Activated CD8-positive, alpha-beta T cell treated with anti-CD3 and anti-CD28 coated beads, Interleukin-2, amount 10 ng/mL, durations not matched to agents 7 days and 5 days (primary cell): ENCODE measurements at places on chromosomes 3 and 15.

DNA sequence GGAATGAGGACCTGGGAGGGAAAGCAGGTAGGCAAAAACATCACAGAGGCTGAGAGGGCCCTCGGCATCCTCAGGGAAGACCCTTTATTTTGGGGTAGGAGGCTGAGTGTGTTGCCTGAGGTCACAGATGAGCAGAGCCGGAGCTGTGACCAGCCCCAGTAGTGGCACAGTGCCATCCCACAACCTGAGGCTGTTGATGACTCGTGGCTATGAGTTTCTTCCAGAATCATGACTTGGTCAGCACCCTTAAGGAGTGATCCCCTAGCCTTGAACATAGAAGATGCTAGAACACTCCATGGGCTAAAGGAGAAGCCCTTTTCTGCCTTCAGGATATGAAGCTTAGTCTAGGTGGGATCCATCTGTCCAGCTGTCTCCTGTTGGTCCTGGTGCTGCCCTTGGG, 19.5 kb upstream of the CXCR6 start:
- no peak for DNase-seq

- no peak for DNase-seq
Observed at GRCh38 chr3:43998836-43999727, 242.6 kb upstream of the TOPAZ1 start.

DNA sequence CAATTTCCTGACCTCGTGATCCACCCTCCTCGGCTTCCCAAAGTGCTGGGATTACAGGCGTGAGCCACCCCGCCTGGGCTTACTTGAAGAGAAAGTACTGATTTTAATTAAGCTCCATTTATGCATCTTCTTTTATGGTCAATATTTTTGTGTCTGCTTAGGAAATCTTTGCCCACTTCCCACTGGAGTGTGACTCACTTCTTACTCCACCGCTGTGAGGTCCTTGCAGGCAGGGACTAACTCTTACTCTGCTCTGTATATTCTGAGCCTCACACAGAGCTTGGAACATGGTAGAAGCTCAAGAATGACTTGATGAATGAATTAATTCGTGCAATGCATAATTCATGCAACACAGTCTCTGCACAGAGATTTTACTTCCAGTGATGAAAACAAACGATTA, 2.9 kb upstream of the TM4SF19 start:
- no peak for DNase-seq

GRCh38 chr3:150319900-150320299, 88.2 kb upstream of the TSC22D2 start:
- no peak for DNase-seq

DNA sequence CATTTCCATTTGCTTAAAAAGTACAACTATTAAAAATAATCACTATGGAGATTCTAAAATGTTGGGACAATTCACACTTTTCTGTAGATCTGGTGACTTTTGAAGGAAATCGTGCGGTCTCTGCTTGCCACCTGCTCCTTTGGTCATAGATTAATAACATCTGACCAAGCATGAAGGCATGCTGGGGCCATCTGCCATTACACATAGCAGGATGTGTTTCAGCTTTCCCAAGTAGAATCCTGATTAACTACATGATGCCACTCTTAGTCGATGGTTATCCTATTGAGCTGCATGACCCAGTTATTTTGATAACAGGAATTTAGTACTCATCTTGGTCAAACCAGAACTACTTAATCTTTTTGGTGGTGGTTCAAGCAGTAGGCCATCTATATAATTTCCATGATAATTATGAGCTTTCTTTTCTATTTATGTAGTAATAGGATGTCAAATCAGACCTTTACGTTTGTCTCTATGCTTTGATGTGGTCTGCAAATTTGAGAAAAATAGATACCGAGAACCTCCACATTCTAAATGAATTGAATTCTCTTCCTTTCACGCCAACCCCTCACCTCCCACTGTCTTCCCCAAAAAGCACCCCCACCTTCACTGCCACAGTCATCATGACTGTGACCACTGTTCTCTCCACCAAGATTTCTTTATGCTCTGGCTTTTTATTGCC, 158.1 kb downstream of the DIPK2A start:
- DNase-seq, result no peak

DNA sequence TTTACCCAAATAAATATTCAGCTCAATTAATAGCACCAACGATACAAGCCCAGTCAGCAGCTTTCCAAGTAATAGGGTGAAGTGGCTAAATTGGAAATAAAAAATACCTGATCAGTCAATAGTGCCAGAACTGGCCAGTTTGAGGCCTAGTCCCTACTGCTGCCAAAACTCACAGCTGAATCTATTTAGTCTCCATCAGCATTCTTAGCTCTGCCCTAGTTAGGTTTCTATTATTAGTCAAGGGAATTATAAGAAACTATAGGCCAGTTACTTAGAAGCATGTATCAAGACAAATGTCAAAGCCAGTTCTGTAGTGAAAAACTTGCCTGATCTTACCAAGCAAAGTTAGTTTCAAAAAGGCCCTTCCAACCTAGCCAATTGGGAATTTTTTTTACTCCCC, 146.2 kb upstream of the ZBTB20 start:
- DNase-seq, result no peak
